ENCODE measurements at places on chromosomes 6 and 20.
A peak's percentile ranks its signal among the peaks of the same experiment; 100 is the strongest.

GRCh38 chr6:160065200-160065599 lies 56.4 kb upstream of the SLC22A1 start:
- DNase-seq: no peak

- no peak for DNase-seq
Observed at GRCh38 chr6:52552278-52552643, 24.6 kb downstream of the TRAM2 start.

GRCh38 chr6:5287205-5287965 lies 26.1 kb downstream of the FARS2 start:
- no peak for DNase-seq

DNA sequence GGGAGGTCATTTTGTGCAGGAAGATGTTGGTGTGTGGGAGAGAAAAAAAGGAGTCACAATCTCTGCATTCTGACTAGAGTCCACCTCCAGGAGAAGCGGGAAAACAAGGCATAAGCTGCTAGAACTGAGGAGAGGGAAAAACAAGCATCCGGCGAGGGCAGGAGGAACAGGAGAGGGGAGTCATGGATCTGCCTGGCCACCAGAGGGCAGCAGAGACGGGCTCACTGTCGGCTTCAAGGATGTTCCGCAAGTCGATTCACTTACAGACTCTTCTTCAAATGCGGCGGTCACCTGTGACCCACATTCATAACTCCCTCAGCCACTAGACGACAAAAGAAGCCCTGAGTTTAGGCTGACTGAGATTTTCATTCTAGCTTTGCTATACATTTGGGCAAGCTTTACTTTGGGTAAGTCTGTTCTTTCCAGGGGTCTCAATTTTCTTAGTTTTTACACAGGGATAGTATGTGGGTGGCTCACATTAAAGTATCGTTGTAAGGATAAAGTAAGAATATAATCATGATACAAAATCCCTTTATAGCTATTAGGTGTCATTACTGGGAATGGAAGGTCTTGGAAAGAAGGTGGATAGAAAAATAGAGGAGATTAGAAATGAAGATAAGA lies 6.6 kb upstream of the BTNL2 start:
- peak; percentile 77 for DNase-seq

GRCh38 chr6:52992980-52993920 lies 1.8 kb downstream of the GSTA4 start:
- DNase-seq: no peak

DNA sequence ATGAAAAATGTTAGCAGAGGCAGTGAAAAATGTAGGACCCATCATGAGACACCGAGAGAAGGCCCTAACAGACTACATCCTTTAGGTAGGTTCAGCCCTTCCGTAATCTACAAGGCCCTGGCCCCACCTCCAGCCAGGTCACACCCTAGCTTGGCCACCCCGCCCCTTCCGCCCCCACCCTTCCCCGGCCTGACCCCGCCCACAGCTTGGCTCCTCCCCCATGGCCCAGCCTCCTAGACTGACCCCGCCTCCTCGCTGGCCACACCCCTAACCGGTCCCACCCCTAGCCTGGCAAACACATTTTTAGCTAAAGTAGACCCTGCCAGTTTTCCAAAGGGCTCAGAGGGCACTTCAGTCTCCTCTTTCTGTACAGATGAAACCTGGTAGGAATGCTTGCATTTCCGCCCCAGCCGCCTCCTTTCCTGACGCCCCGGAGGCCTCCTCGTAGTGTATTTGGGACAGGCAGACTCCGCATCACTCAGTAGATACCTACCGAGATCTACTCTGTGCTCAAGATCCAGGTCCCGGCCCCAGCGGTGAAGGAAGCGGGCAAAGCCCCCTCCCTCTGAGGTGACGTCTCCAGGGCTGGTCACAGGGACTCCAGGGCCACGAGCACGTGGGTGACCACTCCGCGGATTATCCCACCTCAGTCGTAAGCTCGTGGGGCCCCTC lies 443.5 kb downstream of the PREX1 start:
- DNase-seq: no peak

- DNase-seq: no peak
Observed at GRCh38 chr20:40636486-40636885, 52.5 kb downstream of the MAFB start.

DNA sequence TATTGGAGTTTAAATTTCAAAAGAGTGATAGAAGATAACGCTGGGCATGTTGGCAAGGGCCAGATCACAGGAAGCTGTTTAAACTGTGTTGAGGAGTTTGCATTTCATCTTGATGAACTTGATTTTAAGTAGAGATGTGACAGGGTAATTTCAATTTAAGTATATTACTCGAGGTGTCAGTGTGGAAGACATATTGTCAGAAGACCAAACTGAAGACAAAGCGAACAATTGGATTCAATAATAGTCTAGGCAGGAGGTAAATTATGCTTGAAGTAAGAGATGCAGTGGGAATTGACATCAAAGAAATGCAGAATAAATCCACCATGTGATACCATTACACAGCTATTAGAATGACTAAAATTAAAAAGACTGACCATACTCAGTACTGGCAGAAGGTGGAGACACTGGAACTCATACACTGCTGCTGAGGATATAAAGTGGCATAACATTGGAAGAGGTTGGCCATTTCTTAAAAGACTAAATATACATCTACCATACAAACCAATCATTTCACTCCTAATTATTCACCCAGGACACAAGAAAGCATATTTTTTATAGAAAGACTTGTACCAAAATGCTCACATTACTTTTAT lies 240.8 kb downstream of the ARHGAP18 start:
- no peak for DNase-seq

DNA sequence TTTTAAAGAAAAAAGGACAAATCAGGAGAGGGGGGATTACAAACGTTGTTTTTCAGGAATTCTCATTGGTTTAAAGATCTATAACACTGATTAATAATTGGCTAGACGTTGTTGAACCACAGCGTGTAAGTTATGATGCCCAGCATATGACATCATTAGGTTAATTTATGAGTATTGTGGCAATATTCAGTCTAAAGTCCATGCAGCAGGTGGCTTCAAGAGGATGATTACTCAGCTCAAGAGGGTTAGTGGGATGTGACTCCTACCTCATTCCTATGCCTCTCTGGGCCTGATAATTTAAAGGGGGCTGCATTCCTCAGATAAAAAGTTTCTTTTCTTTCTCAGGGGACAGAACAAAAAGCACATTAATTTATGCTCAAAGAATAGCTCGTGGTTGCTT lies 1309.0 kb downstream of the EPHA7 start:
- no peak for DNase-seq

DNA sequence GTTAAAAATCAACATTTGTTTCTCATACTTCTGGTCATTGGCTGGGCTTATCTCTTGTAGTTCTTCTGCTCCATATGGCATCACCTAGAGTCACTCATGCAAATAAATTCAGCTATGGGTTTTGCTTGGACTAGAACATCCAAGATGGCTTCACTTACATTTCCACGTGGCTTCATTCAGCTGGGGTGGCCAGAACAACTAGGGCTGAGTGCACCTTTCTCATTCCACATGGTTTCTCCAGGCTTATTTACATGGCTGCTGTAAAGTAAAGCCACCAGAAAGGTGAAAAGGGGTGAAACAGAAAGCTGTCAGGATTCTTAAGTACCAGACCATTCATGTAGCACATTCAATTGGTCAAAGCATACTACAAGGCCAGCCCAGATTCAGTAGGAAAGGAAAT lies 151.1 kb upstream of the BMP2 start:
- no peak for DNase-seq

GRCh38 chr6:7267466-7268091 lies 45.4 kb downstream of the SSR1 start:
- DNase-seq: no peak

DNA sequence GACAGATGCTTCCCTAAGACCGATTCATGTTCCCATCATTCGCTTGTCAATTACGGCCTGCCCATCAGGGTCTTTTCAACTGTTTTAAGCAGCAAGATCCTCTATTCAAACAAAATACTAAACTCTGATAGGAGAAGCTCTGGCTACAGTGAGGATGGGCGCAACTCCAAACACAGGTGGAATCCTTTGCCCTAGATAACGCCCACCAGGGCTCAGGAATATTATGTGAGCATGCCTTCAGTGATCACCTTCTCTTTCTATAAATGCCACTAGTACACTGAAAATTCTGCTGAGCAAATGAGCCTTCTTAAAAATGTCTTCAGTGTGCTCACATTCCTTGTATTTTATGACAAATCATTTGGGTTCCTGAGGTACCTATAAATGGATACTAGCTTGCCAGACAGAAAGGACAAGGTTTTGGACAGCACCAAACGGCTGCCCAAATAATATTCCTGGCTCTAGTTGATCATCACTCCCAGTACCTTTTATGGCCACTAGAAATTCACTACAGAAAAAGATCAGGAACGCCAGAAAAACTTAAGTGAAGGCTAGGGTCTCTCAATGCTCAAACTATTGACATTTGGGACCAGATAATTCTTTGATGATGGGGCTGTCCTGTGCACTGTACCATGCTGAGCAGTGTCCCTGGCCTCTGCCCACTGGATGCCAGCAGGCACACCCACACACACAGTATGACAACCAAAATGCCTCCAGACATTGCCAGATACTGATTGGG lies 13.1 kb downstream of the ZNF217 start:
- no peak for DNase-seq

- DNase-seq: no peak
Observed at GRCh38 chr6:116444092-116444491, 17.1 kb upstream of the CALHM6 start.

GRCh38 chr6:166952567-166953486 lies 3.5 kb downstream of the RNASET2 start:
- no peak for DNase-seq

- DNase-seq: no peak
Observed at GRCh38 chr6:43639984-43640800, 4.6 kb downstream of the MAD2L1BP start.

GRCh38 chr20:17822039-17822438 lies 122.3 kb downstream of the BANF2 start:
- DNase-seq: no peak

- no peak for DNase-seq
Observed at GRCh38 chr20:17857639-17858449, 110.8 kb downstream of the SNX5 start.

DNA sequence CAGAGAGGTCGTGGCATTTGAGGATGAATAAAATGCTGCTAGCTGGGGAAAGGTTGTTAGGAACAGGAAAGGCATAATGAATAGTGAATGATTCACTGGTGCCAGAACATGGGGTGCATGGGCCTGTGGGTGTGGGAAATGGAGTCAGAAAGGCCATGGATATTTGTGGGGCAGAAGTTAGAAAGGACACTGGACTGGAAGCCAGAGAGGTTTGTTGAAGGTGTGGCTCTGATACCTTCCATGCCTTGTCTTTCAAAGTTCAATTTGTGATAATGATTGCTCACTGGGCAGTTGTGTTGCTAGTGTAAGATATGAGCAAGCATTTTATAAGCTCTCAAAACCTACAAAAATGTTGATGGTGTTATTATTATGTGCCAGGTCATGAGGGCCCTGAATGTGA lies 32.7 kb downstream of the LRRC1 start:
- no peak for DNase-seq

- no peak for DNase-seq
Observed at GRCh38 chr6:36559011-36559793, 11.9 kb upstream of the STK38 start.

GRCh38 chr20:1341561-1342265 lies 12.8 kb upstream of the SDCBP2 start:
- DNase-seq: no peak

GRCh38 chr20:50194831-50195523 lies 4.3 kb downstream of the CEBPB start:
- DNase-seq: no peak

Measured in activated CD4-positive, alpha-beta T cell treated with anti-CD3 and anti-CD28 coated beads, Interleukin-2, amount 50 U/mL, for 24 hours (primary cell).